Effector CD4-positive, alpha-beta T cell (primary cell): ENCODE measurements at places on chromosomes 3 and 15.
A peak's percentile ranks its signal among the peaks of the same experiment; 100 is the strongest.

DNA sequence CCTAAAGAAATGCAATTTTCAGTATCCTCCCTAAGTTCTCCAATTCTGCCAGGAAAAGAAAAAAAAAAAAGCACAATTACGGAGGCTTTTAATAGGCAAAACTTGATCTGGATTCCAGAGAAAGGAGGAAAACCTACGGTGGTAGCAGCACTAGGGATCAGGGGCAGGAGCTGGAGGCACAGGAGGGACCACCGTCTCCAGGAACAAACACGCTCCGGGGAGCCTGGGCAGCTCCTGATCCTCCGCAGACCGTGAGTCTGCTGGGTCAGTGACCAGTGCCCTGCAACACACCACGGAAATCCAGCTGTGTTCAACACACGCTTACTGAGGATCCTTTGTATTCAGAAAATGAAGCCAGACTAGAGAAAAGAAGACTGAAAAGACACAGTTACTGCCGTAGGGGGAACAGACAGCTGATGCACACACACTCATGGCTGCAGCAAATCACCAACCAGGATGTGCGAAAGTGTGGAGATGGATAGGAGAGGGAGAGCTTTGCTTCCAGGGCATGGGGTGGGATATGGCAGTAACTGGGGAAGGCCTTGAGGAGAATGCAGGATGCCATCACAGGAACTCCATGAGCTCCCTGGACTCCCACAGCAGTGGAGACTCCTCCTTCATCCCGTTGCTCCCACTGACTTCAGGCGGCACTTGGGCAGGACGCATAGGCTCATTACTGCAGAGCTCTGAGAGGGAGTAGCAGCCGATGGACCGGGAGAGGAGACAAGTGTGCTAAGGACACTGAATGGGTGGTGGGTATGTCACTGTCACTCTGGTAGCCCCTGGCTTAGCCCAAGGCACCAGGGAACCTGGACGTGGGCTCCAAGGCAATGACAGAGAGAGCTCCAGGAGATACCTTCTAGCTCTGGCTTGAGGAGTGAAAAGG is 167.0 kb downstream of the ATP10A start:
- no peak for DNase-seq

DNA sequence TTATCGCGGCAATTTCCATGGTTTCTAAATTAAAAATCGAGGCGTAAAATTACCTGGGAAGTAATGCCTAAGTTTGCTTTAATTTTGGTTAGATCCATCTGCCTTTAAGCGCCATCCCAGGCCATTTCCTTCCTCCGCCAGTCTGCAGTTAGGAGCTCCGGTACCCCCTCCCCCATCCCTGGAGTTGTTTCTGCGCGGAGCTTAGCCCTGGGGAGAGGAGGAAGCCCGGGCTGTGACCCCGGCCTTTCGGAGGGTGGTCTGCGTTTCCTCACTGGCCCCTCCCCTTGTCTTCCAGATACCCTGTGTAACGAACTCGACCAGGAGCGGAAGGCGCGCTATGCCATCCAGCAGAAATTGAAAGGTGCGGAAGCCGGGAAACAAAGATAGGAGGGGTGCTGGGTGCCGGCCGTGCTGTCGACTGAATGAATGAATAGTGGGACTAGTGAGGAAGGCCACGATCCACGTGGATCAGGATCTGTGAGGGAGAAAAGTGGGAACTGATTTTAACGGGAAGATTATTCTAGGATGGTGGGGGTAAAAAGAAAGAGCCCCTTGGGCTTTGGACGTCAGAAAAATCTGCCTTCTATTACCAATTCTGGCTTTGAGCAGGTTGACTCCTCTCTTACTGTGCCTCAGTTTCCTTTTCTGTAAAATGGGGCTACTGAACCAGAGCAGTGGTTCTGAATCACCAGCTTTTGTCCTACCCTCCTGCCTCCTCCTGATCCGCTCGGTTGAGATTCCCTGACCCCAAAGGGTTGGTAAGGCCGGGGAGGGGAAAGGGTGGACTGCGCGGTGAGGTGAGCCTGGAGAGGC is 6.7 kb downstream of the RNU6-1 start:
- no peak for DNase-seq

DNA sequence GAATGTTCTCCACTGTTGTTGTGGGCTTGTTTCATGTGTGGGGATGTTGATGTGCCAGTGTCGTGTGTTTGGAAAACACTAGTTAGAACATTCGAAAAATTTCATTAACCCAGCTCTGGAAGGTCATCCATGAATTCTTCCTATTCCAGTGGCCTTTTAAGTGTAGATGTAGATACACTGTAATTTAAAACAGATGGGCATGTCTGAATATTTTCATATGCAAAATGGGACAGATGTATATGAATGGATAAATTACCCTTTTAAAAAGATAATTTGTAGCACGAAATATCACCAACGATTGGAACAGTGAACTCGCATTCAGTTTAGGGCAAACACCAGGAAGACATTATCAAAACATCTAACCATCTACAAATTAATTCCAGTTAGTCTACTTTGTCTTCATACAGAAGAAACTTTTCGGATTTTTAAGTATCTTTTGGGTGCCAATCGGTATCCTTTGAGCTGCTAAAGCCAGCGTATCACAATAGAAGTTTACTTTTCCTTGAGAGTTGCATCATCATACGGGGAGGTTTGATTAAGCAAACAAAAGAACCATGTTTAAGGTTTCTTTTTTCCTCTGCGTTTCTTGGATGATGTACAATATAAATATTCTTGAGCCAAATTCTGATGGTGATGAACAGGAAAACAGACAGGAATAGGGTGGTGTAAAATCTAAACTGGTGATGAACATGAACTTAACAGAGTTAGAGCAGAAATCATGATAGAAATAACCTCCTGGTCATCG is 528.1 kb downstream of the FOXP1 start:
- DNase-seq, result no peak

- no peak for DNase-seq
These were observed 171.2 kb downstream of the APBA2 start for GRCh38 chr15:29056839-29057450.

DNA sequence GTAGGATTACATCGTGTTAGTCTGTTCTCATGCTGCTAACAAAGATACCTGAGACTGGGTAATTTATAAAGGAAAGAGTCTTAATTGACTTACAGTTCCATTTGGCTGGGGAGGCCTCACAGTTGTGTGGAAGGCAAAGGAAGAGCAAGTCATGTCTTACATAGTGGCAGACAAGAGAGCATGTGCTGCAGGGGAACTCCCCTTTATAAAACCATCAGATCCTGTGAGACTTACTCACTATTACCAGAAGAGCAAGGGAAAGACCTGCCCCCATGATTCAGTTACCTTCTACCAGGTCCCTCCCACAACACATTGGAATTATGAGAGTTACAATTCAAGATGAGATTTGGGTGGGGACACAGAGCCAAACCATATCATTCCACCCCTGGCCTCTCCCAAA is 3.4 kb downstream of the SLC25A26 start:
- no peak for DNase-seq

- DNase-seq, result no peak
These were observed 87.4 kb downstream of the STAG1 start for GRCh38 chr3:136664771-136665170.

DNA sequence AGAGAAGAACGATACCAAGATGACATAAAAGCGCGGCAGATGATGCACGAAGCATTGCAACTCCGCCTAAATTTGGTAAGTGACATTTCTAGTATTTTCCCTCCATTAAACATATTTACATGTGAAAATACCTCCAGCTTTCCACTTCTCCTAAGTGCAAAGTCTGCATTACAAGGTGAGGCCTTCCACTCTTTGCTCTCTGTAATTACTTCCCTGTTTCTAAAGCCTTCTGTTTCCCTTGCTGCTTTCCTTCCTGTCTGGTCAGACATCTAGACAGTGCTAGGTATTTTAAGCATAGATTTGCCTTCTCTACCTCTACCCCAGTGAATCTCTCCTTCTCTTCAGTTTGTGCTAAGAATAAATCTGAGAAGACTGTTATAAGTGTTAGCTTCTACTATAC is 1.9 kb downstream of the P2RY12 start:
- no peak for DNase-seq

DNA sequence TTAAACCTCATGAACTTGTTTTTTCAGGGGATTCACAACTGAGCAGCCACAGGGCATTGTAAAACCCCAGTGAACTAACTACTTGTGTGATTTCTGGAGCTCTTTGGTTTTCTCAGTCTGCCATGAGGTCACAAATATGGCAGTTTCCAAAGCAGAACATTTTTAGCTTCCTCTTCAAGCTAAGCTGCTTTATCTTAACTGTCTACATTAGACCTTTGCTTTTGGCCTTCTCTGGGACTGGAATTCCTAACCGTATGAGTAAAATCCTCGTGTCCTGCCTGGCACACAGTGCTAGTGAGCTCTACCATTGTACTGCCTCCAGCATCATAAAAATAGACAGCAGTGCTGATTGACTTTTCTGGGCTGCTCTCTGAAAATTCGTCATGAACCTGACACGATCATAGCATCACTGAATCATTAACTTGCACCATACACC is 22.1 kb downstream of the CDIN1 start:
- no peak for DNase-seq

DNA sequence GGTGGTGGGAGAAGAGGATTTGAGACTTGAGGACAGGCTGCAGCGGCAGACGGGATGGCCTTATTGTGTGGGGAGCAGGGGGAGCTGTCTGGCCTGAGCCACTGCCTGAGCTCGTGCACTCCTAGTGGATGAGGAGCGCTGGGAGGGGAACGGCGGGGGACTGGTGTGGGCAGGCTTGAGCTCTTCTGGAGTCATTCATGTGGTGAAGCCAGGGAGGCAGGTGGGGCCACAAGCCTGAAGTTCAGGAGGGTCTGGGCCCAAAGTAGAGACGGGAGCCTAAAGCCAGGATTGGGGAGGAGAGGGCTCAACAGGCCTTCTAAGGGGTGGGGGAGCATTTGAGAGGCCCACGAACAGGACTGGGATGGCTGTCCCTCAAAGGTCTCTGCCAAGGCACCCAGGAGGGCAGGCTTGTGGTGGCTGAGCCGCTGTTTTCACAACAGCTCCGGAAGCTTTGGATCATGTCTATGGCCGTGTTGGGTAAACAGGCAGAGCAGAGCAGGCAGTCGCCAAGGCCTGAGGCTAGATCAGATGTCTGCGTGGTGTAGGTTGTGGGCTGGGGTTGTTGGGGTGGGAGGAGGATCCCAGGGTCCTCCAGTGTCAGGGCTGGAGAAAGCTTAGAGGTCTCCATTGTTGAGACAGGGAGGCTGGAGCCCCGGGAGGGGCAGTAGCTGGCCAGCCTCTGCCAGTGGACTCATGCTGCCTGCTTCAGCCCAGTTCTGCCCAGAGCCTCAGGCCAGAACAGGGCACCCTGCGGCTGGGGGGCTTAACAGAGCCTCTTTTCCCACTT is 8.2 kb downstream of the PRKCD start:
- DNase-seq, result no peak

GRCh38 chr3:81452418-81452817 is 309.0 kb downstream of the GBE1 start:
- no peak for DNase-seq

DNA sequence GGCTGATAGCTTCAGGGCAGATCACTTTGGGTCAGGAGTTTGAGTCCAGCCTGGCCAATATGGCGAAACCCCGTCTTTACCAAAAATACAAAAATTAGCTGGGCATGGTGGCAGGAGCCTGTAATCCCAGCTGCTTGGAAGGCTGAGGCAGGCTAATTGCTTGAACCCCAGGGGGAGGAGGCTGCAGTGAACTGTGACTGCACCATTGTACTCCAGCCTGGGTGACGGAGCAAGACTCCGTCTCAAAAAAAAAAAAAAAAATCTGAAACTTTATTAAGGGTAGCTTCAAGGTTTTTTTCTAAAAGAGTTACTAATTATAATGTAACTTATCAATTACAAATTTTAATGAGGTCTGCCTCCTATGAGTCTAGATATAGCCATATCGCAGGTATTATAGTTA is 5.1 kb downstream of the NECTIN3 start:
- no peak for DNase-seq

- no peak for DNase-seq
These were observed 41.9 kb downstream of the ZNF621 start for GRCh38 chr3:40566694-40567093.

DNA sequence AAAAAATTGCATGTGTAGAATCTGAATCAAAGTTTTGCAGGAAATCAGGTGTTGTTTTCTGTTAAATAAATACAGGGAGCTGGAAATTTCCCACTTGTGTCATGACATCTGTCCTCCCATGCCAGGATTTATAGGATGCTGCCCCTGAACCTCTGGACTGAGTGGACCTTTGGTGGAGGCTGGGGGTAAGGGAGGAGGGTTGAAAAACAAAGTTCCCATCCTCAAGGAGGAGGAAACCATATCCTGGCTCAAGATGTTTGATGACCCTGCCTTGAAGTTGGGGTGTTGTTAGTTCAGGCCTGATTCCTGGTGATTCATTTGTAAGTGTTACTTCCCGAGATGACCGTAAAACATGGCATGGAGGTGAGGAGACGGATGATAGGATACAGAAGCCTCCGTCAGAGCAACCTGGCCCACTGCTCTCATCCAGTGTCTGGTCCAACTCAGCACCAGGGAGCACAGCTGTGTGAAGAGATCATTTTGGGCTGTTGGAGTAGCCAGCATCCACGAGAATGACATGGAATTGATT is 223.6 kb downstream of the CACNA2D3 start:
- DNase-seq, result no peak

DNA sequence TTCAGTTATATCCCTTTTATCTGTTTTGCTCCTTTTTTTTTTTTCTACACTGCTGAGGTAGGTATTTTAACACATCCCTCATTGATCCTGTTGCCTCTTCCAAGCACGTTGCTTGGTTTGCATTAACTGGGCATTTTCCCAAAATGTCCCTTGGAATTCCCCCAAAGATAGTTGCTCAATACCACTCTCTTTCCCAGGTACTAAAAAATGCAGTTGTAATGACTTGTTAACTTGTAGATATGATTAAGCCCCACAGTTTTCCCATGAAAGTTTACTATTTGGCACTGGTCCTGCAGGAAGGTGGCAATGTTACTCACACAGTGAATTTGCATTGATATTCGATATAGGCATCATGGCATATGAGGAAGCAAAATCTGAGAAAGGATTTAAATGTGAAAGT is 67.1 kb downstream of the GRM7 start:
- DNase-seq, result no peak

DNA sequence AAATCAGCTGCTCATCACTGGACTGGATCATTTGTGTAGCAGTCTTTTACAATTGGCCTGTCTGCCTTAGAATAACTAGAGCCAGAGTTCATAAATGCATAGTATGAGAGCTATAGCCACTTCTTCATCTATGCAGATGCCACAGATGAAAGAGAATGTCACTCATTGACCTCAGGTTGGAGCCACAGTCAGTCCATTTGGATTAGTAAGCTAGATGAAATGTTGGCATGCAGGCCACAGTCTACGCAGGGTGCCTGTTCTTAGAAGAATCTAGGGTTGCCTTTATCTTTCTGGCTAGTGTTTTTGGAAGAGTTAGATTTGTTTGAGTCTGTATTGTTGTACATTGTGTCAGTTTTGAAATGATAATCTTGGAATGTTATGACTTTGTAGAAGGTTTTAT is 25.4 kb upstream of the EDEM1 start:
- no peak for DNase-seq

- DNase-seq, result peak; percentile 40
These were observed 2.5 kb downstream of the XIRP1 start for GRCh38 chr3:39189959-39190269.

DNA sequence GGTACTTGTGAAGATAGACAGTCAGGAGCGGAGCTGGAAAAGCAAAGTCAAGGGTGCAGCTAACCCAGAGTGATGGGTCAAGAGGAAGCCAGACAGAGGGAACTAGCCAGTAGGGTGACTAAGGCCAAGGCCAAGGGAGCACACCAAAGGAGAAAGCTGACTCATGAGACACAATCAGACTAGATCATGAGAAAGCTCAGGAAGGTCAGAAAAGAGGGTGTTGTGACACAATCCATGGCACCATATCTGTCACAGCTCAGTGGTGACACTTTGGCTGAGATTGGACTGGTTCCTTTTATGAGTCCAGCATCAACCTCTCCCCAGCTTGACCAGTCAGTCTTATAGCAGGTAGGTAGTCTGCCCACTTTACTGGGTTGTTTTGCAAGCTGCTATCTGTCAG is 22.2 kb downstream of the P2RY1 start:
- no peak for DNase-seq
